ENCODE measurements at places on chromosomes 5 and 9.
A peak's percentile ranks its signal among the peaks of the same experiment; 100 is the strongest.

- no peak for DNase-seq
These were observed 3.8 kb upstream of the PTGS1 start for GRCh38 chr9:122367065-122367464.

GRCh38 chr9:124345751-124346281 is 69.4 kb downstream of the PSMB7 start:
- no peak for DNase-seq

DNA sequence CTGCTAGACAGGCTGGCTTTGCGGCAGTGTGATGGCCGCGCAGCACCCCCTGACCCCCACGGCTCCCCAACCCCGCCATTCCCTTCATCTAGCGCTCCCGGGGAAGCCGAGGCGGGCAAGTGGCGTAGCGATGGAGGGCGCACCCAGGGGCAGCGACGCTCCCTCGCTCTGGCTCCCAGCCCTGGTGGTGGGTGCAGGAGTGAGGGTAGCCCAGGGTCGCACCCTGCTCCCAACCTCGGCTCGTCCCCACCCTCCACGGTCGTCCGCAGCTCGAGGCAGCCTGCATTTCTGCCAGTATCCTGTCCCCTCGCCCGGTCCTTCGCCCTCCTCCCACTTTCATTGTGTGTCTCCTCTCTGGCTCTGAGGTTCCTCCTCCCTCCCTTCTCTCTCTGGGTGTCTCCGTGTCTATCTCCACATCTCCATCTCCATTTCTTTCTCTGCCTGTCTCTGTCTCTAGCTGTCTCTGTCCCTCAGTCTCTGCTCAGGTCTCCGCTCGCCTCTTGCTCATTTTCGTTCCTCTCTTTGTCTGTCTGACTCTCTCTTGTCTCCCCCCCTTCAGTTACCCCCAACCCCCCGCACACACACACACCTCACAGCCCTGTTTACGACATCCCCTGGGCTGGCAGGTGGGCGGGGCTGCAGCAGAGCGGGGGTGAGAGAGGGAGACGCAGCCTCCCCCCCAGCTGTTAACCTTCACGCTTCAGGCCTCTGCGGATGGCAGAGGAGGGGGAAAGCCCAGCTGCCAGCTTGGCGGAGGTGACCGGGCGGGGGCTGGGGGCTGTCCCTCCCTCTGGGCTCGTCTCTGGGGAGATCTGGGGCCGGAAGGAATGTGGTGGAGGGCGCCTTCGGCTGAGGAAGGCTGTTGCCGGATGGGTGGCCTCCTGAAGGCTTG is 48.7 kb upstream of the PSD2 start:
- DNase-seq = peak; percentile 61

GRCh38 chr5:97936231-97936630 is 753.2 kb upstream of the RIOK2 start:
- no peak for DNase-seq

GRCh38 chr5:160155017-160155750 is 35.9 kb upstream of the PWWP2A start:
- DNase-seq = no peak

GRCh38 chr9:128191406-128192046 is at the start of gene CIZ1:
TSS of gene CIZ1 (minus strand) at chr9:128191572. CDS start at chr9:128190857, 715 bp downstream.
- DNase-seq = peak; percentile 54

DNA sequence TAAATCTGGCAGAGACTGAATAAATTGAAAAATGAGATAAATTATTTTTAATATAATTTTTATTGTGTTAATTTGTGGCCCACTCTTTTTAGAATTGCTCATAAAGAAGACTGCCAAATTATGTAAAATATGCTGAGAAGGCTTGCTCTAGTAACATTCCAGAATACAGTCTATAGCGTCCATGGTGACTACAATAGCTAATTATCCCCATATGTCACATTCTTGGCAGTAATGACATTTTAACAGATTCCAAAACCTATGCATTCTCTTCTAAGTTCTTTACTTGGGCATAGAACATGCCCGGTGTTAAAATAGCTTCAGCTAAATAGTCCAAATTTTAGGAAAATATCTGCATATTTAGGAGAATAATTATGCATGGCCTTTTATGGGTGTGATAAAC is 697.0 kb upstream of the SEMA6A start:
- no peak for DNase-seq

DNA sequence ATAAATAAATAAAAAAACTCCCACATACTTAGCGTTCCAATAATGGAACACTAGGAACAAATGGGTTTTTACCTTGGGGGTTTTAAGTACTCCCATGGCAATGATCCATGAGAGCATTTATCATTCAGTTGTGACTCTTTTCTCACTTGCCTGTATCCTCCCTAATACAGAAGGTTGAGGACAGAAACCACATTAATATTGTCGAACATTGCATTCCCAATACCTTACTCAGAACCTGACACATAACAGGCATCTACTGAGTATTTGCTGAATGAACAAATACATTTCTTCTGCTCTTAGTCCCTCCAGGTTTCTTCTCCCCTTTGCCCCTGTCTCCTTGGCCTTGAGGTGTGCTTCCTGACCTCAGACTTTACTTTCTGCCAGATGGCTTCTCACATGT is 175.9 kb downstream of the CEMIP2 start:
- no peak for DNase-seq

GRCh38 chr5:38739011-38739704 is 106.7 kb upstream of the OSMR start:
- no peak for DNase-seq

GRCh38 chr5:151868451-151868850 is 56.2 kb downstream of the GLRA1 start:
- DNase-seq = no peak

DNA sequence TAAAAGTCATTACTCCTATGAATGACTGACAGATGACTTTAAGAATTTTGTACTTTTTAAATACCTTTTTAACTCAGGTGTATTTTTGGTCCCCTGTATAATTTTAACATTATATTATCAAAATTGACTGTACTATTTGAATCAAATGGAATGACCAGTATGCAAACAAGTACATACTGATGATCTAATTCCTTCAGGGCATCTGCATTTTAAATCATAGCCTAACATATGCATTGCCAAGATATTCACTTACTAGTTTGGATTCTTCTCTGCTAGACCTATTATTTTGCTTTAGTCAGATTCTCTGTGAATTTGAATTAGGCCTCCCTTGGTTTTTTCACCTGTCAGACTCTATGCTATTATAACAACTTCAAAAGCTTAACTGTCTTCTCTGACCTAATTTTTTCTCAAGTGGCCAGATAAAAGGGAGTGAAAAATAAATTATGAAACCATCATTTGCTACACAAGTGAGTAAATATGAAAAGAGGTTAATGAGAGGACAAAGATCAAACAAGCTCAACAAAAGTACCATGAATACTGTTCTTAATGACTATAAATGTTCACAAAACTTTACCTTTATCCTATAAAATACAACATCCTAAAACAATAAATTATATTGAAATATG is 1505.2 kb upstream of the CDH9 start:
- DNase-seq = no peak

DNA sequence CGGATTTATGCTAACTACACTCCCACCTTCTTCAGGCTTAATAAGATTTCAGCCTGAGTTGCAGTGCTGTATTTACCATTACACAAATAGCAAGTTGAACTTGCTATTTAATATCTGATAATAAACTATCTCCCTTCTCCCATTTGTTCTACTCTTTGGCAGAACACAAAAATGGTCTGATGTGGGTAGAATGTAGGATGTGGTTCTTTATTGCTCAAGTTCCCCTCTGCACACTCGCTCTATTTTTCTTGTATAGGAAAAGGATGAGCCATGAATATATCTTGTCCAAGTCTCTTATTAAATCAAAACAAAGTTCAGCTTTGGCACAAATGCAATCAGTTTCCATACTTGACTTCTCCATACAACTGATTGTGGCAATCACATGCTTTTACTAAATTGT is 37.2 kb upstream of the KIF2A start:
- no peak for DNase-seq

DNA sequence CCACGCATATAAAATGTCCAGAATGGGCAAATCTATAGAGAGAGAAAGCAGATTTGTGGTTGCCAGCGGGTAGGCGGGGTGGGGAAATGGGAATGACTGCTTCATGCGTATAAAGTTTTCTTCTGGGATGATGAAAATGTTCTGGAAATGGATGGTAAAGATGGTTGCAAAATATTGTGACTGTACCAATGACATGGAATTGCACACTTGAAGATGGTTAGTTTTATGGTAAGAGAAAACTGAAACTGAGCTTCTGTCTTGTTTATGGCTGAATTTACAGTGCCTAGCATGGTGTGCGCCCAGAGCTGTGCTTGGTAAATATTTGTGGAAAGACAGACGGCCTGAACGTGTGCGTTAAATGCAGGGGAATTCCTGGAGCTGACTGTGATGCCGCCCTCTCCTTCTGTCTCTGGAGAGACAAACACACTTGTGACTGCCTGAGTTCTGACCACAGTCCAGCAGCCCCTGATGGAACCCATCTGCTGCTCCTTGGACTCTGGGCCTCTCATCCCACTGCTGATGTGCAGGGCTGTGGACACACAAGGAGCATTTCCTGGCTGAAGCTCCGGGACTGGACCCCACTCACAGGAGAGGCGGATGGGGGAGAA is 8.6 kb upstream of the PTGES start:
- DNase-seq = no peak

GRCh38 chr5:173327948-173328843 is at the start of gene STC2:
TSS of gene STC2 (minus strand) at chr5:173328414. CDS start at chr5:173328193, 221 bp downstream.
- no peak for DNase-seq

DNA sequence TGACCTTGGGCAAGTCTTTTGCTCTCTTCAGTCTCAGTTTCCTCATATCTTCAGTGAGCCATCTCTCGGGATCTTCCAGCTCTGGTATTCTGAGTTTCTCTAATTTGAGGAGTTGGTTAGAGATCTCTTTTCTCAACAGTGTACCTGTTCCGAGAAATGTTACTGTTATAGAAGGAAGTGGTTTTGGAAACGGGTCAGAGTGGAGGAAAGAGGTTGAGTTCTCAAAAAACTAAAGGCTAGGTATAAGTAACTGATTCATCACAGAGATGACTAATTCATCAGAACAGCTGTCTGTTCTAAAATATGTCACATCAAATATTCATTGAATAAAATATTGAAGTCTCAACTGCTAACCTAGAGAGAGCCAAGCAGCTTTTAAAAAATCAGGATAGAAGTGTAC is 106.6 kb downstream of the PALM2AKAP2 start:
- no peak for DNase-seq

DNA sequence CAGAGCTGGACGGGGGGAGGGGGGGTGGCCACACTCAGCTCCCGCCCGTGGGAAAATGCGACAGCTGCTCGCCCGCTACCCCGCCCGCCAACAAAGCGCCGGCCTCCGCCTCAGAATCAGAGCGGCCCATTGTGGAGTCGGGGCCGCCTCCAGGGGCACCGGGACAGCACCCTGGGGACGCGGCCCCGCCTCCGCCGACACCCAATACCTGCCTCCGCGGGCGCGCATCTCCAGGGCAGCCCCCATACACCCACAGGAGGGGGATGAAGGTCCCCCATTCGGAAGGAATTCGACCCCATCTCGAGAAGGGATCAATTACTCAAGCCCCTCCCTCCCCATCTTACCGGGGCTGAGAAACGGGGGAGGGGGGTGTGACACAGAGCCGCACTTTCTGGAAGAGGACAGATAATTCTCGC is 1.3 kb downstream of the NOTCH1 start:
- peak; percentile 56 for DNase-seq

DNA sequence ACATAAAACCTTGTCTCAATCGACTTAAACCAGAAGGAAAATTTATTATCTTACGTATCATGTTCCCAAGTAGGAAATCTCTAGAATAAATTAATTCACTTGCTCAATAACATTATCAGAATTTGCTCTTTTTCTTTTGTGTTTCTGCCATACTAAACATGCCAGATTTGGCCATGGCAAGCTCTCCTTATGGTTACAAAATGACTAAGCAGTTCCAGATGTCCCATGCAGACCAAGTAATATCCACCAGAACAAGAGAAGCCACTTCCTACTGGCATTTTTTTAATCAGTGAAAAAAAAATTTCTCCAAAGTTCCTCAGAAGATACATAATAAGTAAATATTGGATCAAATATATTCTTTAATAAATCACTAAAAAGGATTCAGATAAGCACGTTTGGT is 25.2 kb upstream of the ADAMTS6 start:
- DNase-seq = no peak

GRCh38 chr5:112965733-112966306 is 10.8 kb upstream of the DCP2 start:
- no peak for DNase-seq

GRCh38 chr5:140595538-140596300 is 31.1 kb downstream of the SLC35A4 start:
- no peak for DNase-seq

- no peak for DNase-seq
These were observed 37.3 kb upstream of the EGFL7 start for GRCh38 chr9:136625101-136626065.

GRCh38 chr9:27247756-27248155 is 49.2 kb downstream of the EQTN start:
- no peak for DNase-seq

DNA sequence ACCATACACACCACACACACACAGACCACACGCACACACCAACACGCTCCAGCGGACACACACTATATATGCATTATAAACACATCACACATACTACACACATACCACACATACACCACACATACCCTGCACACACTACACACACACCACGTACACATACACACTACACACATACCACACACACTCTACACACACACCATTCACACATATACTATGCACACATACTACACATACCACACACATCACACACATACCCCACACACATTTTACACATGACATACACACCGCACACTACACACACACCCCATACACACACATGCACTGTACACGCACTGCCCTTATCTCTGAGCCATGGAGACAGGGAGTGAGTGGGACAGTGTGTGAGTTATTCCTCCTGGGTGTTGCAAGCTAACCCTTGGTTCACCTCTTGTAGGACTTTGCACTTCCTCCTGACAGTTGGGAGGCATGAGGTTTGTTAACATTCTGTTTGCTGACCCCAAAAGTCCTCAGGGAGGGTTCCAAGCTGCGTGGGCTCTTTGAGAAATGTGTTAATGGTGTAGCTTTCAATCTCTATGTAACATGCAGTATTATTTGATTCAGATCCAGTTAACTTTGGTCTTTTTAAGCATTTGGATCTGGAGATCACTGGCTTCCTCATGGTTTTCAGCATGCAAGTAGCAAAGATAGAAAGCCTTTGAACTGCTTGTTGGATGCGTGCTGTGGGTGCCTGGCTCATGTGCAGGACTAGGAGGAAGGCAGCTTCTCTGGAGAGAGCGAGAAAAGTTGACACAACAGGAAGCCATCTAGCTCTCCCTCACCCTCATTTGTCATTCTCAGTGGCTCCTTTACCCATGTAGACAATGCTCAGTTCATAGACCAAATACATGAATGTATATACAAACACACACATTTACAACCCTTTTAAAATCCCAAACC is 13.7 kb downstream of the IL31RA start:
- no peak for DNase-seq

Data from stimulated activated CD4-positive, alpha-beta T cell treated with anti-CD3 and anti-CD28 coated beads, Interleukin-15, amount 100 ng/mL, for 1 hour (primary cell).